ENCODE measurements at places on chromosomes 2 and 18. TPM values are rescaled to one million over a fixed set of nuclear protein-coding genes. Genes with fewer than 3 reads are reported as not detected.

DNA sequence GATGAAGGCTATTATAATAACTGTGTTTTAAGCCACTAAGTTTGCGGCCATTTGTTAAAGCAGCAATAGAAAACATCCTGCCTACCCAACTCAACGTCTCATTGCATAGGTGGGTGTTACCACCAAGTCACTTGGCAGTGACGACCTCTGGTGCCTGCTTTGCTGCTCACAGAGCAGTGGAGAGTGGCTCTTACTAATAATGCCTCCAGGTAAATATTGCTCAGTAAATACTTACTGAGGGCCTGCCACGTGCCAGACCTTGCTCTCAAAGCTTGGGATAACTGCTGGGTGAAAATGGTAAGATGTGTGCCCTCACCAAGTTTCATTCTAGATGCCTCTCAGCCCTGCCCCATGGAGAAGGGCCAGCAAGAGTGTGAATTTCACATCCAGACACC is 27.7 kb downstream of the ITGA6 start:
- peak; percentile 84 for DNase-seq

DNA sequence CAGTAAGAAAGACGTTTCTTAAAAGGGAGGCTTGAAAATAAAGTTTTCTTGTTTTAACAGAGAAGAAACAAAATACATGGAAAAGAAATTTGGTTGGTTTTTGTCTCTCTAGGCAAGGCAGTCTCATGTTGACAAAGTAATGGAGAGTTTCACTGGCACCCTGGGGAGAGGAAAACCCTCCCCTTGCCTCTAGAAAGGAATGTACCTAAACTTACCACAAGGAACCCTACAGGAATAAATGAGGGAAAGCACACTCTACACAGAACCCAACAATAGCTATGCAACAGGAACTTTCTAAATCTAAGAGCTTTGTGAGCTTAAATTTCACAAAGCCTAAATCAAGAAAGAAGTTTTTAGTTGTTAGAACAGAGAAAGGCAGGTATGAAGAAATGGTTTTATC is 37.0 kb downstream of the FIGN start:
- DNase-seq = no peak

- no peak for DNase-seq
Observed at GRCh38 chr18:74946646-74947375, 262.1 kb downstream of the PTGR3 start.

- no peak for DNase-seq
Observed at GRCh38 chr2:109171444-109172334, 42.7 kb downstream of the SH3RF3 start.

The ASXL3 gene
- not detected for total RNA-seq
